Activated CD4-positive, alpha-beta T cell treated with anti-CD3 and anti-CD28 coated beads for 4 hours (primary cell): ENCODE measurements at places on chromosomes 1 and 21.

DNA sequence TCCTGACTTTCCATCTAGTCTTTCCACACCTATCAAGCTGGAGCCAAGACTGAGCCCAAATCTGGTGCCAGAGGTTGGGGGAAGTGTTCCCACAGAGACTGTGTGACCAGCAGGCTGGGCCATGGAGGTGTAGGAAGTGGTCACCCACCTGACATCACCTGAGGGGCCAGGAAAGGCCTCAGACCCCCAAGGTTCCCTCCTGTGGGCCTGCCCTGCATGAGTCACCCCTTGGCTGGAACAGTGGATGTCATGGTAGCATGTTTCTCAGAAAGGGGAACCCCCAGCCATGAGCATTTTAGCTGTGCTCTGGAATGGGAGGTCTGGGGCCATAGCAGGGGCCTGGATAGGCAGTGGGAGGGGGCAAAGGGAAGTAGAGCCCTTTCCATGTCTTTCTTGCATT, 5.7 kb upstream of the TNFRSF8 start:
- no peak for DNase-seq

GRCh38 chr1:168391851-168392681, 111.4 kb downstream of the TBX19 start:
- no peak for DNase-seq

DNA sequence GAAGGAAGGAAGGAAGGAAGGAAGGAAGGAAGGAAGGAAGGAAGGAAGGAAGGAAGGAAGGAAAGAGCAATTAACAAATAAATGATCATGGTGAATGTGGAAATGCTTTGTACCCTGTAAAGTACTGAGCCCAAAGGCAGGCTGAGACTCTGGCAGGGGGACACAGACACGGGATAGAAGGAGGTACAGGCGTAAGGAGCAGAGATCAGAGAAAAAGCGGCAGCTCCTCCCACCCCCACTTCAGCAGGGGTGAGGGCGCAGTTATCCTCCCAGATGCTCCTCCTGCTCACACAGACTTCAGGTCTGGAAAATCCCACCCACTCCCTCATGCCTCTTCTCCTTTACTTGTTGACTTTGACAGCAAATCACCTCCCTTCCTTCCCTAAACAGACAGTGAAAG, 464.5 kb downstream of the MATN1 start:
- no peak for DNase-seq

DNA sequence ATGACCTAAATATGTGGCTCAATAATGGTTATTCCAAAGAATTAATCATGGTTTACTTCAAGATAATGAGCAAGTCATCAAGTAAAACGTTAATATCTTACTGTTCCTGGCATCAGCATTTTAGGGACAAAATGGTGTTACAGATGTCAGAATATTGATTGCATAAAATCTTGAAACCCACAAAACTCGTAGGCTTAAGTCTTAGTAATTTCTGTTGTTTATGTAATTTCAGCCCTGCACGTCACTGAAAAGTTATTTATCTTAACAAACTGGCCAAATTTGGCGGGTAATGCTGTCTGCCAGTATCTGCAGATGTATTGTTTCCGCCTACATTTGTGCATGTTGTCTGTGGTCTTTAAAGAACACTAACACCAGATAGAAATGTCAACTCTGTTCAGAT, 25.8 kb downstream of the CDC7 start:
- DNase-seq = no peak

GRCh38 chr1:231938711-231939110, 312.1 kb downstream of the DISC1 start:
- DNase-seq = no peak

DNA sequence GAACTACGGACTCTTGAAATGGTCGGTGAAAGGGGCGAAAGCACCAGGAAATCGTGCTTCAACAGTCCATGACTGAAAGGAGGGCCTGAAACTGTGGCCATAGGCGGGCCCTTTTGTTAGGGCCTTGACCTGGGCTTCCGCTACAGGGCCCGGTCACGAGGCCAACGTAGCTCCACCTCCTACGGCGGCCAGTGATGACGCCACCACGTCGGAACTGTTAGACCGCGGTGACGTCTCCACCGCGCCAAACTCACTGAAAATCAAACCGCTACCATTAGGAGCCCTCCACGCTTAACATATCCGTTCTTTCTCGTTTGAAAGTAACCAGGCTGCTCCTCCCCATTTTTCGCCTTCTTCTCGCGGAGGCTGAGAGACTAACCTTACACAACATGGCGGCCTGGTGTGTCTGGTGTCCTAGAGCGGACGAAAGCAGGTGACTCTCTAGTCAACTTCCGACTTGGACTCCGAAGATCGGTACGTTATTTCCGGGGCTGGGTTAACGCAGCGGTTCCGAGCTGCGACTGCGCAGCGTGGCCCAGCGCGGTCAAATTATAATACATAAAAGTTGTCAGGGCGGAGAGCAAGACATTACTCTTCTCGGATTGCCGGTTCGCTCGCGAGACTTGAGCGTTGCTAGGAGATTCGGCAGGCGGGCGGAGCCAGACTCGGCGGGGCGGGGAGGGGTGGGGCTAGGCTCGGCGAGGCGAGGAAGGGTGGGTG, 371 bp upstream of the CACYBP start:
- peak; percentile 97 for DNase-seq
